GM23248 (cell line): ENCODE measurements at places on chromosomes 7 and 10. TPM values are rescaled to one million over a fixed set of nuclear protein-coding genes. Genes with fewer than 3 reads are reported as not detected.
A peak's percentile ranks its signal among the peaks of the same experiment; 100 is the strongest.

DNA sequence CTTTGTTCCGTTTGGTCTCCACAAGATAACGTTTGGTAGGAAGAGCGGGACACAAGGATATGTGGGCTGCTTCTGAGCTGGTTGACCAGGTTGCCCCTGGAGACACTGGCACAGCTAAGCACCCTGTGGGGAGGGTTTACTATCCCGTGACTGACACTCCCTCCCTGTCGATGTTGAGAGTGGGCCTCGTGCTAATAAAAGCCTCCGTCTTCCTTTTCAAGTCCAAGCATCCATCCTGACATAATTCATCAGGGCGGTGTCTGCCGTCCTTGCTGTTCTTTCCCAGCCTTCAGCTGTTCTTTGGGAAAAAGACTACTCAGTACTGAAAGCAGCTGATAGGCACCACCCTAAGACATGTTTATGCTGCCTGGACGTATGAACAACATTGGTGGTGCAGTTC, 49.6 kb downstream of the SHH start:
- no peak for DNase-seq

- no peak for DNase-seq
These were observed 53.6 kb upstream of the EBF3 start for GRCh38 chr10:130017631-130018022.

FAM25C gene
- total RNA-seq: not detected in 2 replicates

- DNase-seq: no peak
These were observed 84.6 kb downstream of the CACNB2 start for GRCh38 chr10:18224626-18225445.

DNA sequence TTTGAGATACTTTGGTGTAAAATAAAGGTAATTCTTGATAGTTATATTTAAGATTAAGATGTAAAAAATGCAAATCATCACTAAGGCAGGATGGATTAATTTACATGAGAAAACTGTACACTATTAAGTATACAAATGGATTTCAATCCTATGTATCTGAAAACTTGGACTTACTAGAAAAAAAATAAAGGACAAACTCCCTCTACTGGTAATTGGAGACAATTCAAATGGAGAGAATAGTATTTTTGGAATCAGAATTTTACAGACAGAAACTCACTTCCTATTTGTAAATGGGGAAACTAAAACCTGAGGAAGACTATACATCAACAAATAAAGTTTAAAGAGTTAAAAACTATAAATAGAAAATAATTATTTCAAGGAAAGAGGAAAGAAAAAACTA, 62.6 kb downstream of the CUL2 start:
- DNase-seq: peak; percentile 48

GNGT1 gene
- not detected in 2 replicates for total RNA-seq

GRCh38 chr7:79874797-79875196, 259.8 kb upstream of the GNAI1 start:
- DNase-seq: no peak

MMRN2 gene
- 4.5 and 7.3 TPM in 2 replicates for total RNA-seq

DNA sequence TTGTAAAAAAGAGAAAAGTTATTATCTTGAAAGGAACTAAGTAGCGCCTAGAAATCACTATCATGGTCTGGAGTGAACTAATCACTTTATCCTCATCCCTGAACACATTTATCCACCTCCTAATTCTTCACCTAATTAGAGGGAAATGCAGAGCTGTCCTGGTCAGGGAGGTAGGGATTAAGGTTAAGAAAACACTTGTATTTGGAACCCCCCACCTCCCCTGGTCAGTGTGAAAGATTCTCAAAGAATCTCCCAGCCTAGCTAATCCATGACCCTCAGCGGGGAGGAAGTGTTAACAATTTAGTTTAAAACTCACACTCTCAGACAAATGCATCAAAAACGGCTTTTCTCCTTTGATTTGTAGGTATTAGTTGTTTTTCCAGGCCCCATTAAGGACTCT, 83.8 kb downstream of the FAM204A start:
- DNase-seq: no peak

DNA sequence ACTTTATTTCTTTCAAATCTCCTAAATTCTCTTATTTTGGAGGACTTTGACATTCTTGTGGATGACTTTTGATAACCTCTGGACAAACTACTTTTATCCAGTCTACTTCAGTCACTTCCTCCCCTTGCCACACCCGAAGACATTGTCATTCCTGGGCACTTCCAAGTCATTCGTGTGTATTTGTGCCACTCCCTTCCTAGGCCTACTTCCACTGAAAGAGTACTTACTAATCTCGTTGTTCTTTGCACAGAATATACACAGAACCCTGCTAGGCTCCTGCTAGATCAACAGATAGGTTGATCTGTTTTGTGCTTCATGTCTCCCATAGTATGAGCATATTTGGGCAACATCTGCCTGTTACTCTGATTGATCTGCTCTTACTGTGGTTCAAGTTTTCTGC, 355.4 kb downstream of the HGF start:
- DNase-seq: peak; percentile 13

SPDYE2B gene
- not detected in 2 replicates for total RNA-seq

C10orf143 gene
- total RNA-seq: 0.76 TPM in 1 of 2 replicates, not detected in the other

- DNase-seq: no peak
These were observed 116.9 kb upstream of the ANLN start for GRCh38 chr7:36272567-36273269.

- DNase-seq: no peak
These were observed 473 bp upstream of the ZNF32 start for GRCh38 chr10:43649185-43649523.

VWDE gene
- not detected in 2 replicates for total RNA-seq

NPY gene
- not detected in 2 replicates for total RNA-seq

GRCh38 chr10:75246506-75246905, 10.7 kb upstream of the COMTD1 start:
- no peak for DNase-seq

GRCh38 chr10:131312478-131312836, 936 bp upstream of the TCERG1L start:
- DNase-seq: no peak

TAS2R5 gene
- not detected in 2 replicates for total RNA-seq

DNA sequence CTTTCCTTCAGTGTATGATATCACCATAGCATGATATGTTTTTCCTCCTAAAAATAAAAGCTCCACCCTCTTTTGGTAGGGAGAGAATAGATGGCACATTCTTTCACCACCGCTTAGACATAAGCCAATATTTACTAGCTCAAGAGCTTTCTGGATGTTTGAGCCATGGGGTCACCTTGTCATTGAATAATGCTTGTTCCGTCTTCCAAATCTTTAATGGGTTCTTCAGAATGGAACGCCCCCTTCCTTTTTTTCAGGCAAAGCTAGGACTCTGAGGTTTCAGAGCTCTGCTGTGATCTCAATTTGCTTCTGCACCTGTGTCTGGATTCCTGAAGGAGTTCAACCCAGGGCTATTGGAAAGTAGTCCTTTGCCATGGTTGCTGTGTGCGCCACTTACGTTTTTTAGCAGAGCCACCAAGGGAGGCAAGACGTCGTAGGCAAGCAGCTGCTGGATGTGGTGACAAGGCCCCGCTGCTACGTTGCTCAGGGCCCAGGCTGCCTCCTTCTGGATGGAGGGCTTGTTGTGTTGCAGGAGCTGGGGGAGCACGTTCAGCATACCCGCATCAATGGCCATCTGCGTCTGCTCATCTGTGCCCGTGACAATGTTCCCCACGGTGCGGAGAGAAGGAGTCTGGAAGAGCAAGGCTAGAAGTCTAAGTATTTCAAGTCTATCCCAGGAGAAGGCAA, 23.2 kb downstream of the KPNA7 start:
- no peak for DNase-seq

KLLN gene
- 1.1 TPM in 1 of 2 replicates, not detected in the other for total RNA-seq

DNA sequence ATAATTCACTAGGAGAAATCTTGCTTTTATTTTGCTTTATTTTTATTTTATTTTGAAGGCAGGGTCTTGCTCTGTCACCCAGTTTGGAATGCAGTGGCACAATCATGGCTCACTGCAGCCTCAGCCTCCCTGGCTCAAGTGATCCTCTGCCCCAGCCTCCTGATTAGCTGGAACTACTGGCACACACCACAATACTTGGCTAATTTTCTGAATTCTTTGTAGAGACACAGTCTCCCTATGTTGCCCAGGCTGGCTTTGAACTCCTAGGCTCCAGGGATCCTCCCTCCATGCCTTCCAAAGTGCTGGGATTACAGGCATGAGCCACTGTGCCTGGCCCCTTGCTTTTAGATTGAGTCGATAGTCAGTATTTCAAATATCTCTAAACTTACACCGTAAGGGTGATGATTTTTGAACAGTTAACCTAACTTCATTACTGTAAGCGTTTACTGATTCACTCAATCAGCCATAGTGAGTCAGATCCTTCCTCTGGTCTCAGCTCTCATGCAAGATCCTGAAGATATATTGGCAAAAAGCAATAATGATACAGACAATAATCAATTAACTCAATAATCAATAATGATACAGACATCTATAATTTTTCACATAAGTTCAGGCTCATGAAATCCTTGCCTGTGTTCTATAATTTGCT, 239.5 kb downstream of the KIAA1217 start:
- DNase-seq: peak; percentile 82

GRCh38 chr7:24669971-24670591, 87.2 kb downstream of the GSDME start:
- no peak for DNase-seq

- no peak for DNase-seq
These were observed 820.6 kb upstream of the KCND2 start for GRCh38 chr7:119452401-119452800.

DNA sequence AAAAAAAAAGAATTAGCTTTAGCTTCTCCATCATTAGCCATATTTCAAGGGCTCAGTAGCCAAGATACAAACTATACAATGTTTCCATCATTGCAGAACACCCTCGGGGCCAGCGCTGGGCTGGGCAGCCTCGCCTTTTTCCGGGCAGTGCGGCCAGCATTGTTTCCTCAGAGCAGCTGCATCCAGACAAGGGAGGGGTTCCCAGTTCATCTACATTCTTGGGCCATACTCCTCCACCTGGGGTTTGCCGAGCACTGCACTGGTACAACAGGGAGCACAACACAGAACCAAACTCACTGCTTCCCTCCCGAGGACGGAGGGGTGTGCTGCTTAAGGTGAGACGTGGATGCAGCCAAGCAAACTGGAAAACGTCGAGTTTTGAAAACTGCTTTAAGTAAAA, 2.4 kb upstream of the PKD1L1 start:
- no peak for DNase-seq

CHAT gene
- not detected in 2 replicates for total RNA-seq

GRCh38 chr10:107011992-107012391, 152.5 kb downstream of the SORCS1 start:
- DNase-seq: no peak

DNA sequence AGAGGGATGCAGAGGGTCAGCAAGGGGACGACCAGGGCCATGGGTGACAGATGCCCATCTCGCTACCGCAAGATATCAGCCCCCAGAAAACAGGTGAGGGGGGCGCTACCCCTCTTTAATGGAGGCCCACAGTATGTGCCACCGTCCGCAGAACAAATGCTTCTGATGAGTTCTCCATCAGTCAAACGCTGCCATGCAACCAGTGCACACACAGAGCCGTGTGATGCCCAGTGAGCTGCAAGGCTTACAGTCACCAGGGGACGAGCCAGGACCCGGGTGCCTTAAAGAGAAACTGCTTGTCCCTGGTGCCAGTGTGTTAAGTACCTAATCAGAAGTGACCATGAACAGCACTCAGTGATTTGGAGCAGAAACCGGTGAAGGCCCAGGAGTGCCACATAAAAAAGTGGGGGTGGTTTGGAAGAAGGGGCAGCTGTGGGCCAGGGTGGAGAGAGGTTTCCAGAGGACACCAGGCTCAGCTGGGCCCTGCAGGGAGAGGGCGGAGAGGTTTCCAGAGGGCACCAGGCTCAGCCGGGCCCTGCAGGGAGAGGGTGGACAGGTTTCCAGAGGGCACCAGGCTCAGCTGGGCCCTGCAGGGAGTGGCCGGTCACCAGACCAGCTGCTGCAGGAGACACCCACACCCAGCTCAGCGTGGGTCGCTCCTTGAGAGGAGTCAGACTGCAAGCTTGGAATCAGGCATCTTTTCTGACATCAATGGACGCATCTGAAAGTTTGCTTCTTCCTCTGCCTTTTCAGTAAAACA, 50.9 kb downstream of the TCERG1L start:
- no peak for DNase-seq

- no peak for DNase-seq
These were observed 44.1 kb downstream of the ANTXRL start for GRCh38 chr10:46330894-46331293.

DNA sequence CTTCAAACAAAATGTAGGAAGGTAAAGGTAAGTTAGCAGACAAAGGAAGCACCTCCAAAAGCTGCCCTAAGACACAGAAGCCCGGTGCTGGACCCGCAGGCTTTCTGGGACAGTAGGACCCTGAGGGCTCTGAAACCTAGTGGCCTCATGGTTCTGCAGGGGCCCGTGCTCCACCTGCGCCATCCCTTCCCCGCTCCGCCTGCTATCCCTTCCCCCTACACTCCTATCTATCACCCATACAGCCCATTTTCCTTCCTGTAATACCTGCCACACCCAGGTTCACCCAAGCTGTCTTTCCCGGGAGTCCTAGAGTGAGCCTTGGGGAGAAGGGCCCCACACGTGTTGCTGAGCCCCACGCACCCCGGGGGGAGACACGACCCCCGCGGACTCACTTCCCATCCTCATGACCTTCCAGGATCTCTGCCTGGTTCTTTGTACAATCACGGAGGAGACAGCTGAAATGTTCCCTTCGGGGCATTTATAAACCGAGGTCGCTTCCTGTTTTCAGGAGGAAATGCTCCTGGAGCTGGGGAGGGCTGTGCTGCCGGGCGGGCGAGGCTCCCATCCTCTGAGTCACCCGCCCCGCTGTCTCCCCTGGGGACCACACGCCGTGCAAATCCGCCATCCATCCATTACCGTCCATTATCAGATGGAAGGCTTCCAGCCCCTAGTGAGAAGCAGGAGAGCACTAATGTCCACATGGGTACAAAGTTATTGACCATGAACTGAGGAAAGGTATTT, 251.7 kb upstream of the PITRM1 start:
- no peak for DNase-seq

- no peak for DNase-seq
These were observed 60.2 kb downstream of the VCL start for GRCh38 chr10:74058071-74058470.

STEAP1 gene
- total RNA-seq: 97.7 and 120 TPM in 2 replicates

DNAJB12 gene
- 28.4 and 32.9 TPM in 2 replicates for total RNA-seq

NRP1 gene
- 134 and 152 TPM in 2 replicates for total RNA-seq

GRCh38 chr7:110001254-110001938, 1089.5 kb upstream of the LRRN3 start:
- no peak for DNase-seq

PROSER2 gene
- 1.2 and 1.4 TPM in 2 replicates for total RNA-seq
